H9 (cell line): ENCODE measurements at places on chromosomes 1 and 21. TPM values are rescaled to one million over a fixed set of nuclear protein-coding genes. Genes with fewer than 3 reads are reported as not detected.

DNA sequence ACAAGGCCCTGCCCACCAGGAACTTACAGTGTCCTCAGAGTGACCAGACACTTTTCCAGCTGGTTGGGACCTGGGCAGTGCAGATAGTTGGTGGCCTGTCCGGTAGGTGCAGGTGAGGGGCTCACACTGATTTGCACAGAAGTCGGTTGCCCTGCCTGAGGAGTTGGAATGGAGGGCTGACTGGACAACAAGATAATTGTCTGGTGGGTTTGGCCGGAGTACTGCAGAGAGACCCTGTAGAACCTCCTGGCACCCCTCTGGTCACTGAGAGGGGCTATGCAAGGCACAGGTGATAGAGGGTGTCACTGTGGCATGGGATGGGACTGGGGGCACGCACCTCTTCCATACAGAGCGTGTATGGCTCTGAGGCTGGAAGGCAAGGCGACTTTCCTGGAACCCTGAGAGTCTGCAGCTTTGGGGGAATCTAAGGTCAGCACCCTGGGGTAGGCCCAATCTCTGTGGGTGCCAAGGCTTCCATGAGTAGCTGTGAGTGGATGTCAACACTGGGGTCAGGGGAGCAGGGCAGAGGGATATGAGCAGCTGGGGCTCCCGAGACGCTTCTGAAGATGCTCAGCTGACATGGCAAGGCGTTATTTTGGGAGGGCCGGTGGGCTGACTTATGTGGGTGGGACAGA, 7.6 kb upstream of the PLA2G2D start:
- DNase-seq: no peak

GRCh38 chr1:65703853-65704252, 88.8 kb upstream of the PDE4B start:
- DNase-seq: no peak

The SPRR4 gene
- total RNA-seq: not detected in 2 replicates

GRCh38 chr21:40164905-40165772, 297.9 kb downstream of the PCP4 start:
- no peak for DNase-seq

The CD247 gene
- total RNA-seq: 0.90 and 1.2 TPM in 2 replicates

The RGS7 gene
- total RNA-seq: 1.5 and 2.0 TPM in 2 replicates

The CYP4A22 gene
- total RNA-seq: not detected in 2 replicates

- peak; percentile 1 for DNase-seq
Observed at GRCh38 chr1:234238060-234238459, 135.2 kb upstream of the COA6 start.

GRCh38 chr1:89822109-89822962, 1.5 kb downstream of the LRRC8D start:
- DNase-seq: peak; percentile 41

DNA sequence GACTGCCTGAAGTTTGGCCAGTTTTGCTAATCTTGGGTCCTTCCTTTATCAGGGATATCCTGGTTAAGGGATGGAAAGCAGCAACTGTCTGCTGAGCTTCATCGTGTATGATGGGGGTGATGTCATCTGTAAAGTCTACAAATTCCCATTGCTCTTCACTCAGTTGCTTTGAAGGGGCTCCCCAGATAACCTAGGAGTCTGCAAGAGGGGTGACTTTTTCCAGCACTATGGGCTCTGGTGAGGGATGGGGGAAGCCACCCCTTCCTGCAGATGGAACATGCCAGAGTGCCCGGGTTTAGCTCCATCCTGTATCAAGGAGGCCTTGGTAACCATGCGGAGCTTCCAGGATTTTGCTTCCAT, 28.4 kb downstream of the EDARADD start:
- DNase-seq: no peak

DNA sequence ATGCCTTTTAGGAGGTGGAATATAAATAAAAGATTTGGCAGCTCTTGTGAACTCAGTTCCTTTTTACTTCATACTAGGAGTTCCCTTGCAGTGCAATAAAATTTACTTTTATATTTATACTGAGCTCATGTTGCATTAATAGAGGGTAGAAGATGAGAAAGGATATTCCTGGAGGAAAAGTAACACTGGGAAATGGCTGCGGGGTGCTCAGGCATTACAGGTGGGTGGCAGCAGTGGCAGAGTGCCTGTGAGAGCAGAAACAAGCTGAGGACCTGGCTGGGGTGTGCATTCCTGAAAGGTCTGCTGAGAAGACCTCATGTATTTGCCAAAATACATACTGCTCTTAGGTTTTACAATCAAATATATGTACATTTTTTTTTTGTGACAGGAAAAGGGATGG, 126.9 kb downstream of the COQ8A start:
- no peak for DNase-seq

The SLC6A17 gene
- total RNA-seq: 0.17 and 0.46 TPM in 2 replicates

DNA sequence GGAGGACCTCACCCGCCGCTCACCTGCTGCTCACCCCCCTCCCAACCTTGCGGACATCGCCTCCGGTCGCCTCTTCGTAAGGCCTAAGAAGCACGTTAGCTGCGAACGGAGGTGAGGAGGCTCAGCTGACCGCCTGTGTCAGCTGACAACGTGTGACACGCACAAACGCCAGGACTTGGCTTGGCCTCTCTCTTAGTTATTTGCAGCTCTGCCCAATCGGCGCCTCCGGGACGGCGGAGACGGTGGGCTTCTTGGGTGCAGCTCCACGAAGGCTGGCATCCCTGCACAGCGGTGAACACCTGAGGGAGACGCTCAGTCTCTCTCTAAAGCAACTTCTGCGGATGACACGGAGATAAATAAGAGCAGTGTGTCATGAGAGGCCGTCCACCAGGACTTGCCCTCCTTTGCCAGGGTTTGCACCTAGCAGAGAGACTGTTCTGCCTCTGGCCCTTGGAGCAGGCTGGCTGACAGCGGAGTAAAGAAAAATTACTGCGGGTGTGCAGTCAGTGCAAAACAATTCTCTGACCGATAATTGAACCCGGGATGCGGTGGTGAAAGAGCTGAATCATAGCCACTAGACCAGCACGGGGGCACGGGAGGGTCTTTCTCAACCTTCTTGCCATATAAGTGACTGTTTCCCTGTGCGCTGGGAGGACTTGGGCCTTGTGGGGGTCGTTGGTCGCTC, 318.9 kb downstream of the FAM72C start:
- DNase-seq: no peak

The BRDT gene
- 0.15 TPM in 2 replicates for total RNA-seq

The KCNK2 gene
- total RNA-seq: 0.37 and 0.44 TPM in 2 replicates

DNA sequence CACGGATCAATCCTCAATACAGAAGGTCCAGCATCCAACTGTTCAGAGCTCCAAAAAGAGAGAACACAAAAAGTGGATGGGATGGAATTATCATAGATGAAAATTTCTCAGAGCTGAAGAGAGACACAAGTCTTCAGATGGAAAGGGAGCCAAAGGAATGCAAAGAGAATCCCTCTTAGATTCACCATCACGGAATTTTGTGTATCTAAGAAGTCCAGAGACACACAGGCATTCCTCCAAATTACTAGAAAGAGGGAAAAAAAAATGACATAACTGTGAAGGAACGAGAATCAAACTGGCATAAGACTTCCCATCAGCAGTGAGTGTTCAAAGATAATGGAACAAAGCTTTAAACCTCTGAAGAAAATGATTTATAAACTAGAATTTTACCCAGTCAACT, 101.2 kb downstream of the ZSCAN20 start:
- no peak for DNase-seq

DNA sequence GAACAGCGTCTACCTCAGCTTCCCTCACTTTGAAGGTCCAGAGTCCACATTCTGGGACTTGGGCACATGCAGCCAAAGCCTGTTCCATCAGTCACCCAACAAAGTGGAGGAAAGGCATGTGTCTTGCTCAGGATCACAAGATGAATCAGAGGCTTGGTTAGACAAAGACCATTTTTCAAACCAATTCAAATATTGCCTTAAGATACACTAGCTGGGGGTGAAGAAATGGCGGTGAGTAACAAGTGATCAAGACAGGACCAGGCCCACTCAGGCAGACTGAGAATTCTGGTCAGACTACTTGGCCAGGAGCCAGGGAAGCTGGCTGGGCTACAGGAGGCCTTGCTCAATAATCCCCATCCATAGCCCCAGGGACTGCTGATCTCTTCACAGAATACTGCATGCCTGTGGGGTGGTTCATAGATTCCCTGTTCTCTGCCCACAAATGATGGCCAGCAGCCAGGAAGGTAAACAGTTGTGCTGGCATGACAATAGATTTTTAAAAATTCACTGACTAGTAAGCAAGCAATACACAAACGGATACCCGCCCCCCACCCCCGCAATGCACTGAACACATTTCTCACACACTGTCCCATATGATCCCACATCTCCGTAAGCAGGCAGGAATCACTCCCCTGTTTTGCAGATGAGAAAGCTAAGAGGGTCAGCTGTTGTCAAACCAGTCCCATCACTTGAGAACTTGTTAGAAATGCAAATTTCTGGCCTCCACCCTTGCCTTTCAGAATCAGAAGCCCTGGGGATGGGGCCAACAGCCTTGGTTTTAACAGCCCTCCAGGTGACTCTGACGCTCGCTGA, 27.2 kb downstream of the ERI3 start:
- DNase-seq: peak; percentile 58

DNA sequence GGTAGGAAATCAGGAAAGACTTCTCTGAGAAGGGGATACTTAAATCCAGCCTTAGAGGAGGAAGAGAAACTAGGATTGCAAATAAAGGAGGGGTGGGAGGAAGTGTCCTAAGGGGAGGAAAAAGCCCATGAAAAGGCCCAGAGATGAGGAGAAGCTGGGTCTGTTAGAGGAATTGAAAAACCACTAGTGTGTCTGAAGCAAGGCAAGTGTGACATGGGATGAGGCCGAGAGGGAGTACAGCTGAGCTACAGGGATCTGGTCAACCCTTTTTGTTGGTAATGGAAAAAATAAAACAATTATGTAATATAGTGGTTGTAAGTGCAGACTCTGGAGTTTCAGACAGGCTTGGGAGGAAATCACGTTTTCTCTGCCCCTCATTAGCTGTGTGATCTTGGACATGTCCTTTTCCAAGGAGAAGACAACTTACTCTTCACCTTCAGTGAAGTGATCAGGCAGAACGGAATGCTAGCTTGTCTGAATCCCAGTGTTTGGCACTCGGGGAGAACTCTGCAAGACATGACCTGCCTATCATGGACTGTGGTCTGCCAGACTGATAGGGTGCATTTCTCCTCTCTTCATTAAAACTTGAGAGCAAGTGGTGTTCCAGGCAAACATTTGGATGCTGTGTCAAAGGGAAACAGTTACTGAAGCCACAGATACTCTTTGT, 7.4 kb upstream of the S100A10 start:
- DNase-seq: no peak

DNA sequence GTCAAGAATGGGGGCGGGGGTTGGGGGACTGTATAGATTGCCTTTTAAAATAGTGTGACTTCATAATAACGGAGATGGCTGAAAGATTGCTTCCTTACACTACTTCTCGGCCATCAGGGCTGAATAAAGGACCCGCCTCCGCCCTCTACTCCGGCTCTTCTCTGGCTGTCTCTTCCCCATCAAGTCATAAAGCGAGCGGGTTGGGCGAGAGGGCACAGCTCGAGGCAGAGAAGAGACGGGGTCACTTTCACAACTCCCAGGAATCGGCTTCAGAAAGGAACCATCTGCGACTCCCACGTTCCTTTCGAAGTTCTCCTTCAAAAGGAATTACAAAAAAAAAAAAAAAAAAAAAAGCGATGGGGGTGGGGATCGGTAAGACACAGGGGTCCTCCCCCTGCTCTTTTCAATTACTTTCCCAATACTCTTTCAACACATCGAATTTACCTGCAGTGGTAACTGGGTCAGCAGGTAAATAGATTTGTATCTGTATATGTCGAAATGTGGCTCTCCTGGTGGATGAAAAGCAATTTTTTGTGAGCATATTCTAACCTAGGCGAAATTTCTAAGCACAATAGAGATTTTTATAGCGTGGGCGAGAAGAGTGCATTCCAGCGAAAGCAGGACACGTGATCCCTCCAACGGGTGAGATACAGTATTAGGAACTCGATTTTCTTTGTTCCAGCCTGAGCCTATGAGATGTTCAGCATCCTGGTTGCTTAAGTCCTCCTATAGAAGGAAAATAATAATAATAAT, 2.0 kb downstream of the LRRC7 start:
- peak; percentile 39 for DNase-seq

- no peak for DNase-seq
Observed at GRCh38 chr1:226684026-226684425, 55.1 kb downstream of the ITPKB start.

DNA sequence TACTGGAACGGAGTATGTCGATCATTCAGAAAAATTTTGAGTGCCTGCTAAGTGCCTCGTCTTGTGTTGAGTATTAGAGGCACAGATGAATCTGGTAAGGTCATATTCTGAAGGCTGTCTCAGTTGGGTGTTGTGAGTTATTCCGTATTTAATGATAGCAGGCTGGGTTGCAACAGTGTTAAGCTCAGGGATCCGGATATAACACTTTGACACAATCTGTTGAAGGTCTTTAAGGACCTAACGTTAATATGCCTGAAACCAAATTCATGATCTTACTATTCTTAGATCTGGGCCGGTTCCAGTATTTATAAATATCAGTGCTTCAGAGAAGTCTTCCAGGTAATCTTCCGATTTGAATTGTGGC, 555 bp downstream of the PRPF38A start:
- no peak for DNase-seq

GRCh38 chr21:45207839-45208626, 79.7 kb downstream of the POFUT2 start:
- no peak for DNase-seq

The NUDT4B gene
- total RNA-seq: not detected in 2 replicates

The LRRC53 gene
- total RNA-seq: not detected in 2 replicates

GRCh38 chr1:80892539-80892938, 908.2 kb upstream of the ADGRL2 start:
- no peak for DNase-seq

The TRIM46 gene
- total RNA-seq: 16.5 and 18.4 TPM in 2 replicates

The TMEM54 gene
- 17.2 and 17.7 TPM in 2 replicates for total RNA-seq

The PIAS3 gene
- total RNA-seq: 33.9 TPM in 2 replicates

DNA sequence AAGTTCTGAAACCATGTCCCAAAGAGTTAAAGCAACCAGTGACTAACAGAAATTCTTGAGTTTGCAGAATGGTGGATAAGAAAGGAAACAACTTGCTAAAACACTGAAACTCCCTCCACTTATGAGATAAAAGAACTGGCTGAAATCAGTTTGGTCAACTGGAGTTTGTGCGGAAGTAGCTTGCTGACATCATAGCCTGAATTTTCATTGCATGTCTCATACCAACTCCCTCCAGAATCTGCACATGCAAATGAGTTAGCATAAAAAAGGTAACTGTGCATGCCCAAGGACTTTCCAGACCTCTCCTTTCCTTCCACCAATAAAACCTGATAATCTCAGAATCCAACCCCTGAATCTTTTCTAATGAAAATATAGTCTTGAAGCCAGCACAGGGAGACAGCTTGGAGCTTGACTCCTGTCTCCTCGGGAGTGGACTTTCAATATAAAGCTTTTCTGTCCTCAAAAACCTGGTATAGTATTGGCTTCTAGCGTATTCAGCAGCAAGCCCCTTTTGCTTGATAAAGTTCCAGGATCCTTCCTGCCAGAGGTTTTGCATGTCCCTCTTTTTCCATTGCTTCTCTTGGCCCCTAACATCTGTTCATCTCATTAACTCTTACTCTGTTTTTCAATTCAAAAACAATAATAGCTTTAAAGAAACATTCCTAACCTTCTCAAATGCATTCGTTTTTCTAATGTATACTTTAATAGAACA, 785.8 kb upstream of the ADGRL4 start:
- DNase-seq: no peak

GRCh38 chr1:7474786-7475502, 296.2 kb upstream of the VAMP3 start:
- DNase-seq: no peak
